Stimulated activated CD8-positive, alpha-beta memory T cell treated with anti-CD3 and anti-CD28 coated beads, Interleukin-2, amount 100 ng/mL, for 48 hours (primary cell): ENCODE measurements at places on chromosomes 3 and 15.
A peak's percentile ranks its signal among the peaks of the same experiment; 100 is the strongest.

GRCh38 chr15:35720019-35720418 is 174.1 kb upstream of the DPH6 start:
- DNase-seq = no peak

DNA sequence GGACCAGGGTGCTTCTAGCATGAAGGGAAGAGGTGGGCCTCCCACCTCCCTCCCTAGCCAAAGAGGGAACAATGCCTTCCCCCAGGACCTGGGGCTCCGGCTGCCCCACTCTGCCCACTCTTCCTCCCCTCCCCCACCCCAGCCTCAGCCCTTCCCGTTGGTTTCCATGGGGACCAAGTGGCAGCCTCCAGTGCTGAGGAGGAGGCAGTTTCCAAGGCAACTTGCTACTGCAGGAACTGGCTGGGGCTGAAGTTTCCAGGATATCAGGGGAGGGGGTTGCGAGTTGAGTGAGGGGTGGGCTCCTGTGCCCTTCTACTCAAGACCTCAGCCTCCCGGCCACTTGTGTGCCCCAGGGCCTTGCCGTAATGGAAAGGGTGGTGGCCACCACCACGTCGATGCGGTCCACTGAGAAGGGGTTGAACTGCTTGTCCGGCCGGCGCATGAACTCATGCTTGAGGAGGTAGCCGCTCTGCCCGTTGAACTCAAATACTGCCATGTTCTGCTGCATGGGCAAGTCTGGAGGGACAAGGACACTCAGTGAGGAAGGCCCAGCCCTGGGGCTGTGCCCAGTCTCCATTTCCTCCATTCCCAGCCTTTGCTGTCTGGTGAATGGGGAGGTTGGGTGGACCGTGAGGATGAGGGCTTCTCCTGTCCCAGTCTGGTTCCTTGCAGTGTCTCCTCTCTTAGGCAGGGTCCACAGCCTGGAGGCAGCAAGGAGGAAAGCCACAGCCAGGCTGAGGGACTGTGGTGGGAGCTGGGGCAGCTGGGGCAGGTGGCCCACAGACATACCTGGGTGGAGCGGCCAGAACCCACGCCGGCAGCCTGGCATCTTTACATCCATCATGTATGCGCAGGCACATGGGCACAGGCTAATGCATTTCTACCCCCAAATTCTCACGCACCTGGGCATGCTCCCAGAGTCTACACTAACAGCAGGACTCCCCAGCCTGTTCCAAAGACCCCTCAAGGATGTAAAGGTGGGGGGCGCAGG is 11.3 kb upstream of the ANKRD63 start:
- DNase-seq = no peak

GRCh38 chr3:4149296-4149695 is 153.9 kb upstream of the SETMAR start:
- no peak for DNase-seq

GRCh38 chr3:51691949-51692348 is 14.9 kb upstream of the GRM2 start:
- DNase-seq = no peak

DNA sequence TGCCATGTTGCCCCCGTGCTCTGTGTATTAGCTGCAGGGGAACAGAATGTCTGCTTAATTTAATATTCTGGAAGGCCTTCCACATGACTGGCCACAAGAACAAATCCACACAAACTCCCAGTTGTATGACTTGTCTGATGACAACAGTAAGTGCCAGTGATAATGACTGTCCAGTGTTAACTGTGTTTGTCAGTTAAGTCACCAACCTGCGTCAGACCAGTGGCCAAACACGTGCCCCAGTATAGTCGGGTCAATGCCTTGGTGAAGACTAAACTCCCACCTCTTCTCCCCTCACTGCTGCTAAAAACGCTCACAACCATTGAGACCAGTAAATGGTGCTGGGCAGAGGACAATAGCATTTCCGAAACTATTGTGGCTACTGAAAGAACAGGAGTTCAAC is 9.8 kb upstream of the ATP13A5 start:
- no peak for DNase-seq

- DNase-seq = no peak
These were observed 41.1 kb upstream of the TIPARP start for GRCh38 chr3:156633335-156633734.

- no peak for DNase-seq
These were observed 1.8 kb downstream of the ANP32A start for GRCh38 chr15:68818769-68819494.

DNA sequence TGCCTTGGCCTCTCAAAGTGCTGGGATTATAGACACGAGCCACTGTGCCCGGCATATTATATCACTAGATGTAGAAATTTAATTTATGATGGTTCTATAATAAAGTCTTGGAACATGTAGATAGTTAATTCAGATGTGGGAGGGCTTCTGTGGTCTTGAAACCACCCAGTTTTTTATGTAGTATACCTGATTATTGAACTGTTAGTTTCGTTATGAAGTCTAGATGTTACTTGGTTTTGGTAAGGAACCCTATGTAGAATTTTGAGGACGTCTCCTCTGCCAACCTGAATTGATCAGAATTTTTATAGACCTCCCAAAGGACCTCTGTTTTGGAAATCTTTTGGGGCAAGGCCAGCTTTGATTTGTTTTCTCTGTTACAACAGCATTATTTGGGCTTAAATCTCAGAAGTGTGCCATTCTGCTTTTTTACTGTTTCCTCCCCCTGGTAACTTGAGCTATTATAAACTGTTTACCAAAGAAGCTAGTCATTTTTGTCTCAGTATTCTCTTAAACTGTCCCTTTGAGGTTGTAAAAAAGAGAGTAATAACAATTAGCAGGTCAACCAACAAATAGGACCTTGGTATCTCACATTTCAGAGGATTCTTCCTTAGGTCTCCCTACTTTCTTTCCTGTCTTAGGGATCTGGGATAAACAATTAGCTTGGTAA is 20.8 kb downstream of the AKAP13 start:
- no peak for DNase-seq

GRCh38 chr3:113571360-113571759 is 39.0 kb downstream of the SIDT1 start:
- no peak for DNase-seq

DNA sequence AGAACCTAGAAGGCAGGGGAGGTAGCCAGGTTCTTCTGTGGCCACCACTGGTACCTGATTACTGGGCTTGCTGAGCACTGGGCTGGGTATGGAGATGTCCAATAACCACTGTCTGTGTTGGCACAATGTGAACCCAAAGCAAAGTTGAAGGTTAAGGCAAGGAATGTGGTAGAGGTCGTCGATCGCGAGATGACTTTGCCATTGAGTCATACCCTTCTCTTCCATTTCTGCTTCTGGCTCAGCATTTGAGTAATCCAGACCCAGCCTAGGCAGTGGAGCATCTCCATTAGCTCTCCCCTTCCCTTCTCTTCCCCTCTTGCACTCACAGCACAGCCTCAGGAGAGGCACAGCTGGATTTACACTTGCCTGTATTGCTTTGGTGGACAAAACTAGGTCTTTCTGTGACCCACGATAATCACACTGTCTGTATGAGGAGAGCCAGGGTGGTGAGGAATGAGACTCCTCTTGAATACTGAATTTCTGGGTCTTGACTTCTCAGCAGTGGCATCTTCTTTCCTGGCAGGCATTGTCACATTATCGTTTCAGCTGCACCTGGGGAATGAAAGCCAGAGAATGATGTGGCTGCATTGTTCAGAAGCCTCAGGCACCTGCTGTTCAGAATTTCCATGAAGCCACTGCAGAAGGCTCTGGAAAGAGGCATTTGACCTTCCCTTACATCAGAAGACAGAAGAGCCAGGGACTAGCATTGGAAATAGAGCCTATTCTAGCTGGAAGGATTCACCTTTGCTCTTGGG is 272.6 kb downstream of the PDCD6IP start:
- no peak for DNase-seq

GRCh38 chr15:71055461-71055860 is 59.8 kb upstream of the THSD4 start:
- DNase-seq = no peak

- no peak for DNase-seq
These were observed 279.8 kb downstream of the ZPLD1 start for GRCh38 chr3:102714567-102714966.

- DNase-seq = no peak
These were observed 376.0 kb upstream of the PDZRN3 start for GRCh38 chr3:74000725-74001124.

DNA sequence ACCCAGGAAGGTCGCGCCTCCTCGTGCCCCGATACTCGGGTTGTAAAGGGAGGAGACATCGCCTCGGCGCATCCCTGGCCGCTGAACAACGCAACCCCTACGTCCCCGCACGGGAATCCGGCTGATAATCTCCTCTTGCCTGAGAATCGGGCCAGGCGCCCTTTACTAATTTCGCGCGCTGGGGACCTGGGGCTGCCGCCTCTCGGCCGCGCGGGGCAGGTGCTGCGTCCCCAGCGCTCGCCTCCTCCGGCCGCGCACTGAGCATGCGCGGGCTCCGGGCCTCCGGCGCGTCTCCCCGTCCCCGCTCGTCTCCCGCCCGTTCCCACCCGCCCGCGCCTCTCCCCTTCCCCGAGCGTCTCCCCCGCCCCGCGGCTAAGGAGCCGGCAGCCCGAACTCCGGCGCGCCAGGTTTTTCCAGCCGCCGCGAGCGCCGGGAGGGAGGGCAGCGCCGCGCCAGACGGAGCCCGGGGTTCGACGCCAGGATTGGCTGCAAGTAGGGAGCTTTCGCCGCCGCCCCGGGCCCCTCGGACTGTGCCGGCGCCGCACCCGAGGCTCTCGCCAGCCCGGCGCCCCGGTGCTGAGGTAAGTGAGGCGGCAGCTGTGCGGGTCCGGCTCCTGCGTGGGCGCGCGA is at the start of gene CNTN4:
Gene CNTN4, plus strand, starts transcription at position 469 of the 630 bp plus-strand sequence.
- DNase-seq = no peak

- no peak for DNase-seq
These were observed 154.3 kb downstream of the ECT2 start for GRCh38 chr3:172904711-172905373.

DNA sequence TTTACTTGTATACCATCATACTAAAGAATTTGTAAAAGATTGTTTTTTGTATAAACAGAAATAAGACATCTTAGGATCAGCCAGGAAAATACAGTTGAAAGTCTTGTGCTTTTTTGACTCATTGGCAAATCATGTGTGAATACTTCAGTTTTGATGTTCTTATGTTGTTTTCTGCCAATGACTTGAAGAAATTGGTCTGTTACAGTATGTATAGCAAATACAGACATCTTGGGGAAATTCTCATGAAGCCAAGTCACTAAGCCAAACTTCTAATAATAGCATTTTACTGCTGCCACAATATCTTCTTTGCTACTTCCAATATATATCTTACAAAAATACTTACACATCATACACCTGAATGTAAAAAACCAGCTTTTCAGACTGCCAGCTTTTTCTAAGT is 83.2 kb downstream of the DZIP3 start:
- no peak for DNase-seq

- no peak for DNase-seq
These were observed 66.5 kb upstream of the SKOR1 start for GRCh38 chr15:67758619-67759300.

- no peak for DNase-seq
These were observed 63.9 kb upstream of the ACAD9 start for GRCh38 chr3:128815318-128816064.

- no peak for DNase-seq
These were observed 47.0 kb downstream of the THSD4 start for GRCh38 chr15:71162309-71162708.

DNA sequence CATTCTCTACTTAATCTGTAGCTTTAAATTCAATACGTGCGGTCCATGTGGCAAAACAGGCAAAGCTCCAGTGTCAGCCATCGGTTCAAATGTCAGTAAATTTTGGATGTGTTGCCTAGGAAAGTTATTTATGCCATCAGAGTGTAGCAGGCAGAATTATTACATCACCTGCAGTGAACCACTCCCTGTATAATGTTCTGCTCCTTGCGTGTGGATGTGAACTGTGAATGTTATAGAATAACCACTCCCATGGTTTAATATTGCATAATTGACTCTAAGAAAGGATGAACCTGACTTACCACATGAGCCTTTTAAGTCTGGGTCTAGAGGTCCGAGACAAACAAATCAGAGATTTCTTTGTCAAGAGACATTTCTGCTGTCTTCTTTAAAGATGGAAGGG is 145.5 kb downstream of the GOLIM4 start:
- no peak for DNase-seq

GRCh38 chr3:51942603-51943450 is 664 bp downstream of the PARP3 start:
- DNase-seq = peak; percentile 39

DNA sequence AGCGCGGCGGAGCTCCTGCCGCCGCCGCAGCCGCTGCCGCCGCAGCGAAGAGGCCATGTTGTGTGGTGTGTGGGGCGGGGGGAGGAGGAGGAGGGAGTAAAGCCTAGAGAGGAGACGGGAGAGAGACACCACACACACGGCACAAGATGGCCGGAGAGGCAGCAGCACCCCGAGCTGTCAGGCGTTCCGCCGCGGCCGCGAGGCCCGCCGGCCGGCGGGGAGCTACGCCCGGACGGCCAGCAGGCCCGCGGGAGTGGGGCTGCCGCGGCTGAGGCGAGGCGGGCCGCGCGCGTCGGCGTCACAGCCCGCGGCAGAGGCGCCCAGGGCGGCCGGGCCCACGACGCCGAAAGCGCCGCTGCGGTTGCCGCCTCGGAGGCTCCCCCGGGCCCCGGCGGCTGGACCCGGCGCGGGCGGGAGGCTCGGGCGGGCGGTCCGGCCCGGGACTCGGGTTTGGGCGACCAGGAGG is 17.4 kb upstream of the CHD2 start:
- no peak for DNase-seq

DNA sequence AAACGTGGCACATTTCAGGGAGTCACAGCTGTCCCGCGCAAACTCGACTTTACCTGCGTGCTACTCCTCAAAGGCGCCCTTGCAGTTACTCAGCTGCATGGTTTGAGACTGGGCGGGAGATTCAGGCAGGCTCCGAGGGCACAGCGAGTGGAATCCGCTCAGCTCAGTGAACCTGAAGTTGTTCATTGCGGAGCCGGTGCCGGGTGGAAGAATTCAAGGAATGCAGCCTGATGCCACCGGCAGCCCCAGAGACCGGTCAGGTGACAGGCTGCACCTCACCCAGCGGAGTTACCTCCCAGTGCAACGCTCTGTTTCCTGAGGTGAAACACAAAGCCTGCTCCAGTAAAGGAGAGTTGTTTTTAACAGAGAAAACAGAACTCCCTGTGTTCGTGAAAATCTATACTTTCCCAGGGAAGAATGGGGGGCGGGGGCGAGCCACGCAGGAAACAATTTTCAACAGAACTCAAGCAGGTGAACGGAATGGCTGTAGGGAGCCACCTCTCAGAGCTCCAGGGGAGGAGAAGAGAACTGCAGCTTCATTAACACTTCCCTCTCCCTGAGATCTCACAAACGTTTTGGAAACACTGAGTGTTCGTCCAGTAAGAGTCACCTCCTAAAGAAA is 3.8 kb downstream of the VEPH1 start:
- DNase-seq = no peak

GRCh38 chr15:86183596-86184491 is 104.2 kb downstream of the AGBL1 start:
- peak; percentile 1 for DNase-seq

GRCh38 chr3:59013611-59014010 is 36.2 kb downstream of the CFAP20DC start:
- no peak for DNase-seq

- no peak for DNase-seq
These were observed 909.6 kb downstream of the ROBO1 start for GRCh38 chr3:78858174-78858573.

DNA sequence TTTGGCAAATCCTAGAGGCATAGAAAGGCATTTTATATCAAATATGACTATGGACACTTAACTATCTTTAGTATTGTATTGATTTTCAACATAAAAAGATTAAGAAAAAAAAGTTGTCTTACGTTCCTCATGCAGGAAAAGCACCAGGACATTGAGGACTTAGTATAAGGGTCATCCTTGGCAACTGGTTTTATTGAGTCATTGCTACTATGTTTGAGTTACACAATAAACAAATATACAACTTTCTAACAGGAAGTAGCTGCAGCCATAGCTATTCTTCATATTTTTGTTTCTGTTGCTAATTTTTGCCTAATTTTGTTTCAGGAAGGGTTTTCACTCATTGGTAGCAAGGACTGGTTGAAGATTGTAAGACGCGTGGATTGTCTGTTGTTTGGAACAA is 93.0 kb downstream of the NPTN start:
- no peak for DNase-seq
